ENCODE measurements at places on chromosomes 12 and 14.

DNA sequence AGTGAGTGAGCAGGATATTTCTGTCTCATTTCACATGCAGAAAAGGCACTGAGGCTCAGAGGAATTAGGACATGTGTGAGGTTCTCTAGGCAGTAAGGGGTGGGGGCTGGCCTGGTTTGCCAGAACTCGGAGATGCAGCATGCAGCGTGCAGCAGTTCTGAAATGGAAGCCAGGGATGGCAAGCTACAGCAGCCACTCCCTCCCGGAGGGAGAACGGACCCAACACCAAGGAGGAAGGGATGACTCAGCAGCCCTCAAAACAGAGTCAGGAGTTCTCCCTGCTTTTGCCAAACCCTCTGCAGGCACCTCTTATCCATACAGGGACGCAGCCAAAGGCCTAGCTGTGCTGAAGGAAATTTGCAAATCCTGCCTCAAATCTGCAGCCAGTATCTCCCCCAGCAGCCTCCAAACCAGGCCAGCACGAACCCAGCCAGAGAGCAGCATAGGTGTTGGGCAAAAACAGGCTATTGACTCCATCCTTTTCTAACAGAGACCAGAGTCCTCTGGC, 10.3 kb upstream of the SERPINA3 start:
- peak; percentile 86 for DNase-seq

- peak; percentile 56 for DNase-seq
Measured at GRCh38 chr12:2683283-2684025, 111.3 kb upstream of the FKBP4 start.

- peak; percentile 60 for DNase-seq
Measured at GRCh38 chr14:65095633-65096205, 6.6 kb downstream of the MAX start.

GRCh38 chr14:84074626-84075025, 1455.3 kb upstream of the FLRT2 start:
- no peak for DNase-seq

GRCh38 chr12:131671871-131672270, 39.0 kb upstream of the SFSWAP start:
- DNase-seq = no peak

- no peak for DNase-seq
Measured at GRCh38 chr12:50400104-50400637, 514 bp upstream of the LARP4 start.

- DNase-seq = no peak
Measured at GRCh38 chr14:95134304-95134933, 22.9 kb downstream of the DICER1 start.

- no peak for DNase-seq
Measured at GRCh38 chr14:36208690-36209278, 32.3 kb upstream of the PTCSC3 start.

DNA sequence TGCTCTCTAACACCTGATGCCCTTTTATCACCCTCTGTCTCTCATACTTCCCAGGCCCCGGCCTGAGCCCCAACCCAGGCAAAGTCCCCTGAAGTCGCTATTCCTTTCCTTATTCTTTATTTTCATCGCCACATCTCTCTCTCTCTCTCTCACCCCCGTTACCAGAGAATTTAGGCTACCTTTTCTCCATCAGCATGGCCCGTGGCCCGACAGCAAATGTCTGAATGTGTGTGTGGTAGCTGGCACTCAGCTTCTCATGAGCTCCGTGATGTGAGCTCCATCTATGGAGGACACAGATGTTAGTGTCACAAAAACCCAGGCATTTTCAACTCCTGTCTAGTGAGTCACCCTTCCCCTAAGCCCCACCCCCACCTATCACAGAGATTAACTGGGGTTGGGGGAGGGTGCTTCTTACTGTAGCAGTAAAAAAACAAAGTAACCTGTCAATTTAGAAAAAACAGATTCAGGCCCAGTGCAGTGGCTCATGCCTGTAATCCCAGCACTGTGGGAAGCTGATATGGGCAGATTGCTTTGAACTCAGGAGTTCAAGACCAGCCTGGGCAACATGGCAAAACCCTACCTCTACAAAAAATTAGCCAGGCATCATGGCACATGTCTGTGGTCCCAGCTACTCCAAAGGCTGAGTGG, 53.8 kb downstream of the VCPKMT start:
- DNase-seq = peak; percentile 91

- DNase-seq = no peak
Measured at GRCh38 chr14:22664261-22664660, 20.1 kb upstream of the OR6J1 start.

DNA sequence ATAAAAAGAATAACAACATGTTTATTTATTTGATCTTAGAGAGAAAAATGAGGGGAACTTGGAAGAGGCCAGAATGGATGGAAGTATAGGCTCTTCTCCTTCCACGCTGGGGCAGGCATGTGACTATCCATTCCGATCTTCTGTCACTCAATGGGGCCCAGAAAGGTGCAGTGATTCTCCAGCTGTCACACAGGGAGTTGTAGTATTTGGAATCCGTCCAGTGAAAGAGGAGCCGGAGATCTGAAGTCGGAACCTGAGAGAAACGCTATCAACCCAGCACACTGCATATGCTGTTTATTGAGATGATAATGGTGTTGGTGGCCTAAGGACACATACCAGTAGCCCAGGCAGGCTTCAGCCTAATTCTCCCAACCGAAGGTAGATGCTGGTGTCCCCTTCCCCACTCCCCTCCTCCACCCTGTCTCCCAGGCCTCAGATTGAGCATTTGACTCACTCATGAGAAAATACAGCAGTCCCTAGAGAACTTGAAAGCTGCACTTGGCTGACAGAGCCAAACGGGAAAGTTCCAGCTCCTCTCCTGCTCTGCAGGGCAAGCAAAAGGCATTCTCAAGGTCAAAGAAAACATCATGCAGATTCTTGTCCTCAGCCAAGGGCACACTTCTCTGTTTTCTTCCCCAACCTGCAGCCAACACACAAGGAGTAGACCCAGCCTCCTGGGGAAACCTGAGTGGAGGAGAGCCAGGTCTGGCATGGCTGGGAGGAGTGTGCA, 100.4 kb downstream of the IRF2BPL start:
- no peak for DNase-seq

DNA sequence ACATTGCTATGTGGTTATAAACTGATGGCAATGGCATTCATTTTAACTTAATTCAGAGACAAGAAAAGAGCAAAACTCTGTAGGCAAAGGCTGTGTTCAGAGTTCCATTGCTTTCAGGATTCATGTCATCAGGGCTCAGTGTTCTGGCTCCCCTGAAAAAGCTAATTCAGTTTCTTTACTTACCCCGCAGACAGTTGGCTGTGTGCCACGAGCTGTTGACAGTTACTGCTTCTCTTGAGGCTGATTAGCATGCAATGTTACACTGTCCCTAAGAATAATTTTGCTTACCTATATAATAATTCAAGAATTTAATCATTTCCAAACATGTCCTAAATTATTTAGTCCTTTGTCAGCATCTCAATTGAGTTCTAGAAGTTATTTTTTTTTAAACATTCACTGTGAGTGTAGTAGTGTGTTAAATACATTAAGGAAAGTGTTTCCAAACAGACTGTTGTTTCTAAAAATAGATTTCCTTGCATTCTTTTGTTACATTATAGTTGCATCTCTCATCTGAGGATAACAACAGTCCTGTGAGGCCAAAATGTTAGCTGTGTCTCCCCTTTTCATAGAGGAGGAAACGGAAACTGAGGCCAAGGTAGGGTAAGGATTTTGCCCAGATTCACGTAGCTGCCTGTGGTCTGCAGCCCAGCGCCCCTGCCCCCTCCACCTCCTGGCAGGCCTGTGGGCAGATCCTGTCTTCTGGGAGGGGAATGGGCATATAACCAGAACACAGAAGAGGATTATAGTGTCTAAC, 98.6 kb downstream of the PELI2 start:
- peak; percentile 67 for DNase-seq

- DNase-seq = no peak
Measured at GRCh38 chr12:93363841-93364297, 13.9 kb upstream of the NUDT4 start.

GRCh38 chr14:28879573-28879996, 113.0 kb downstream of the FOXG1 start:
- no peak for DNase-seq

DNA sequence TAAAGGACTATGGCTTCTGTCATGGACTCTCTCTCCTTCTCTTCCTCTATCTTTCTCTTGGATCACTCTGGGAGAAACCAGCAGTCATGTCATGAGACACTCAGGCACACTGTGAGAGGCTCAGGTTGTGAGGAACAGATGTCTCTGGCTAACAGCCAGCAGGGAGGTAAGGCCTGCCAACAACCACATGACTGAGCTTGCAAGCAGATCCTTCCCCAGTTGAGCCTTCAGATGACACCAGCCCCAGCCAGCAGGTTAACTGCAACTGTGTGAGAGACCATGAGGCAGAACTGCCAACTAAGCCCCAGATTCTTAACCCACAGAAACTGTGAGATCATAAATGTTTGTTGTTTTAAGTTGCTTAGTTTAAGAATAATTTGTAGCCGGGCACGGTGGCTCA, 90.6 kb downstream of the VCPKMT start:
- no peak for DNase-seq

DNA sequence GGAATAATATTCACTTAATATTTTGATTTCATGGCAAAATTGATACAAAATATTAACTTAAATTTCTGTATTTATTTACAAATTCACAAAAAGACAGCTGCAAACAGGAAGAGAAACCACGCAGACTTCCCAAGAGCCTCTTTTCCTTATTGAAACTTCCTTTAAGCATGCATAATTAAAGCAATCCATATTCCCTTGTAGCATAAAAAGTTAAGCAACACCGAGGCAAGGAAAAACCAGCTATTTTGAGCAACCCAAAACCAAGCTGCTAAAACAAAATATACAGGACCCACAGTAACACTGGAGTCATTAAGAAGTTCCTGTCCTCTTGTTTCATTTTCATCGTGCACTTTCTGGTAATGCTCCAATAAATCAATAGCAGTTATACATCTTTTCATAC, 58.0 kb downstream of the EEA1 start:
- DNase-seq = peak; percentile 10

- no peak for DNase-seq
Measured at GRCh38 chr14:84181072-84181471, 1348.9 kb upstream of the FLRT2 start.

GRCh38 chr12:131589966-131590365, 120.9 kb upstream of the SFSWAP start:
- DNase-seq = no peak

DNA sequence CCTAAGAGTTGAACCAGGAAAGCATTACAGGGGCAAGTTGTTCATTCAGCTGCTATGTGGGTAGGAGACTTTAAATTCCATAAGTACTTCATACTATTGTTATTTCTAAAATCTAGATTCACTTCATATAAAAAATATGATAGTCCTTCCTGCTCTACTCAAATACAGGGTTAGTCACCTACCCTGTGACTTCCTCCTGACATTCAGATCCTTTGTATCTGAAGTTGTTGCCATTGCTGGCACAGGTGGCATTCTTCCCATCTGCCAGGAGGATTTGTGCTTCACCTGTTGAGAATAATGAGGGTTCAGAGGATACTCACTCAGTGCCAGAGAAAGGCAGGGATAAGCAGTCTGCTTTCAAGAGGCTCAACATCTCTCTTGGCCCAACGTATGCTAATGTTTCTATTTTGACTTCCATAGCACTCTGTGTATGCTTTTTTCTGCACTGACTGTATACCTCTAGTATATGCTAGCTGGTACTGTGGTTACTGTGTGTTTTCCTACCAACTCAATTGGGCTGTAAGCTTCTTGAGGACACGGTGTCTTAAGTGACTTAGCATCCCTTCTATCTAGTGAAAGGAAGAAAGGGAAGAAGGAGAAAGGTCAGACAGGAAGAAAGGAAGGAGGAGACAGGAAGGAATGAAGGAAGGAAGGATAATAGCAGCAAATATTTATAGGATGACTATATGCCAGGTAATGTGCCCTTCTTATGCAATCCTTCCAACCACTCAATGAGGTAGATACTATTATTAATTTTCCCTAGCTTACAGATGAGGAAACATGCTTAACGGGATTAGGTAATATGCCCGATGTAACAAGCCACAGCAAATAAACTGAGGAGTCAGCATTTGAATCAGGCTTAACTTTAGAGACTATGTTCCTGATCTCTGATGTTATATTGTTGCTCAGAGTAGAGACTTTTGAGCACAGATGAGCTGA, 38.5 kb upstream of the FGF6 start:
- DNase-seq = no peak

- DNase-seq = no peak
Measured at GRCh38 chr12:49925433-49926204, 21.9 kb upstream of the FAIM2 start.

DNA sequence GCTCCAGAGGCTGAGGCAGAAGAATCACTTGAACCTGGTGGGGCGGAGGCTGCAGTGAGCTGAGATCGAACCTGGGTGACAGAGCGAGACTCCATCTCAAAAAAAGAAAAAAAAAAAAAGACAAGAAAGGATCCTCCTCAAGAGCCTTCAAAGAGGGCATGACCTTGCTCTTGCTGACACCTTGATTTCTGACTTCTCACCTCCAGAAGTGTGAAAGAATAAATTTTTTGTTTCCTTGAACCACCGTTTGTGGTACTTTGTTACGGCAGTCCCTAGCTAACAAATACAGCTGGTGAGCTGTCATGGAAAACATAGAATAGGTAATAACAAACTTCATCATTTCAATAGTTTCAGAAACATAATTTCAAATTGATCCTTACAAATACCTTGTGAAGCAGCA, 1.9 kb upstream of the ACTR10 start:
- no peak for DNase-seq

DNA sequence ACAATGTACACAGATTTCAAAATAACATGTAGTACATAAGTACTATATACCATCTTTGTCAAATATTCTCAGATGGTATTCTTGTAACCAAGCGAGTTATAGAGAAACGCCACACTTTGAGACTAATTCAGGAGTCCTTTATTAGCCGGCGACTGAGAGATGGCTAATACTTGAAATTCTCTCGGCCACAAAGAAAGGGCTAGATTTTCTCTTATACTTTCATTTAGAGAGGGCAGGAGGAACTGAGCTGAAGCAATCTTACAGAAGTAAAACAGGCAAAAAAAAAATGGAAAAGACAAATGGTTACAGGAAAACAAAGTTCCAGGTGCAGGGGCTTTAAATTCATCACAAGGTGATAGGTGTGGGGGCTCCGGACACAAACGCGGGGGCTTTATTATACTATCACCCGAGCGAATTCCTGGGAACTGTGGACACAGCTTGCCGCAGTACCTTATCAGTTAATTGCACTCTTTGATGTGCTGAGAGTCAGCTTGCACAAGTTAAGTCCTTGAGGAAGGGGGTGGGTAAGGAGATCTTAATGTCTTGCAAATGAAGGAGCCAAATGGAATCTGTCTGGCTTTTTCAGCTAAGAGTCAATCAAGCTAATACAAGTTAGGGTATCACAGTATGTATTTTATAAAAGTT, 382.3 kb downstream of the KCNH5 start:
- no peak for DNase-seq

- peak; percentile 42 for DNase-seq
Measured at GRCh38 chr12:21697904-21698630, 40.4 kb upstream of the LDHB start.

Data from fibroblast of skin of right quadriceps (primary cell).